ENCODE measurements at places on chromosomes 3 and 15.

GRCh38 chr3:182216311-182216970 lies 504.7 kb downstream of the SOX2 start:
- no peak for DNase-seq

GRCh38 chr3:183283886-183284285 lies 30.8 kb downstream of the B3GNT5 start:
- no peak for DNase-seq

GRCh38 chr3:79729096-79729495 lies 38.7 kb downstream of the ROBO1 start:
- DNase-seq: no peak

- DNase-seq: peak; percentile 44
These were observed 21.6 kb downstream of the RPL22L1 start for GRCh38 chr3:170848292-170848917.

DNA sequence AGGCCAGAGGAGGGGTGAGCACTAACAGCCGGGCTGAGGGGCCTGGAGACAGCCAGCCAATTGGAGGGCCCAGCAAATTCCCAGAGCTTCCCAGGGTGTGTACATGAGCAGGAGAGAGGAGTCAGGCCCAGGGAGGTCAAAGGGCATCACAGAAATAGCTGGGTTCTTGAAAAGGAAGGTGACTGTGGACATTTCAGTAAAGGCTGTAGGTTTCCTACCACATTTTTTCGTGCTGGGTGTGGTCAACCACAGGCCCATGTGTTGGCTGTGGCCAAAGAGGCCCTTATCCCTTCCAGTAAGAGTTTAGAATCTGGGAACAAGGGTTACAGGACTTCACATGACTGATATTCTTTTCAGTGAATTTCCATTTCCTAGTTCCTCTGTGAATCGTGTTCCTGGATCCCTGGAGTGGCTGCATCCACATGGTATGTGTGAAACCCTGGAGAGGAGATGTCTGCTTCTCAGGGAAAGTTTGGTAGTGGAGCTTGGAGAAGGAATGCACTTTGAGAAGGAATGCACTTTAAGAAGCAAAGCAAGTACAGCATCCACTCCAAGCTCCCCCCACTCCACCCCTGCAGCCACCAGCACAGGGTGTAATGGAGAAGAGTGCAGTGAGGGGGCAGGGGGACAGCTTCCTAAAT lies 73.2 kb upstream of the HEG1 start:
- peak; percentile 41 for DNase-seq

DNA sequence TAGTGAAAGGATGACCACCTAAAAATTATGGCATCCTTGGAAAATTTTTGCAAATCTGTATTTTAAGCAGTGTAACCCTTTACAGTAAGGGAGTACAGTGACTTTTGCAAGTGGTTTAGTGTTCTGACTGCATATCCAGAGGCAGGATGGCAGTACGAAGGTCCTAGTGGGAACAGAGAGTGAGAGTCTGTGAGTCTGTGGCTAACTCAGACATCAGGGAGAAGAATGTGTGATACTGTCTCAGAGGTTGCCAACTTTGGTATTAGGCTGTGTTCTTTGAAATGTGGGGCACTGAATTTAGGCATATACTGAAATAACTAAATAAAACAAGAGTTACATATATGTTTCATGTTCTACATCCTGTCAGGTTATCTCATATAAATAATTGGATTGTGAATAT lies 25.7 kb downstream of the PRKCI start:
- no peak for DNase-seq

DNA sequence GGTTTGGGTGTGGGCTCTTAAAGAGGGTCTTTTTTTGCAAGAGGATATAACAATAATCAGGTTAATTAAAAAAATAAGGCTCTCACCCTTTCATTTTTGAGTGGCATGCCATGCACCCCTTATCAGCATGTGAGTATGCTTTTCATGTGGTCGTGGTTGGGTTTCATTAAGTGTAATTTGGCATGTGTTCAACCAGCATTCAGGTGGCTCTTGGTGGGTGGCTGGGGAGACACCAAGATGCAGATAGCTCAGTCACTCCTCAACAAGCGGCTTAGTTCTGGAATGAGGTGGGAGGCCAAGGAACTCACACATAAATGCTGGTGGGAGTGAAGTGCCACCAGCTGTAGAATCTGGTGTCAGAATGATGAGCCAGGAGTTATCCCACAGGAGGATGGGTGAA lies 66.8 kb downstream of the FLNB start:
- no peak for DNase-seq

DNA sequence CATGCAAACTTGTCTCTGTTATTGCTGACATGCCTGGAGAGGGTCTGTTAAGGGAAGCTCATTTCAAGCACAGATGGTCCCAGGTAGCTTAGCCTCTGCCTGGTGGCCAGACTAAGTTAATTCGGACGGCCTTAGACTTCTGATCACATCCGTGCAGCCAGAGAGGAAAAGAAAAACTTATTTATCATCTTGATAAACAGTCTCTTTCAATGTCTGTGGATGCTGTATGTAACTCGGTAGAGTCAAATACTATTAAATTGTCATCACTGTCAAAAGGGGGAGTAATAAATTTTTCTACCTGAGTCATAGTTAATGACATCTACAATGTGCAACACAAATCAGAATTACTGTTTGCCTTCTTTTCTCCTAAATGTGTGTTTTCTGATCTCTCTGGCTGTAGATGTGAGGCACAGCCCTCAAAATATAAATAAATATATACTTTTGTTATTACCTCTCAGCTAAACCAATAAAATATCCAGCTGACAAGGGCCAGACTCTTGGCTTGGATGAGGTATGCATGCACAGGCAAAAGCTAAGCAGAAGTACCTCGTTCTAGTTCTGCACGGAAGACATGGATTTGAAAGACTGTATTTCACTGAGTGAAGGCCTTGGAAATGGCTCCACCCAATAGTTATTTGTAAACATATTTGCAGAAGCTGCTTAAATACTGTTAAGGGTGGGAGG lies 530.0 kb downstream of the TAFA4 start:
- no peak for DNase-seq

DNA sequence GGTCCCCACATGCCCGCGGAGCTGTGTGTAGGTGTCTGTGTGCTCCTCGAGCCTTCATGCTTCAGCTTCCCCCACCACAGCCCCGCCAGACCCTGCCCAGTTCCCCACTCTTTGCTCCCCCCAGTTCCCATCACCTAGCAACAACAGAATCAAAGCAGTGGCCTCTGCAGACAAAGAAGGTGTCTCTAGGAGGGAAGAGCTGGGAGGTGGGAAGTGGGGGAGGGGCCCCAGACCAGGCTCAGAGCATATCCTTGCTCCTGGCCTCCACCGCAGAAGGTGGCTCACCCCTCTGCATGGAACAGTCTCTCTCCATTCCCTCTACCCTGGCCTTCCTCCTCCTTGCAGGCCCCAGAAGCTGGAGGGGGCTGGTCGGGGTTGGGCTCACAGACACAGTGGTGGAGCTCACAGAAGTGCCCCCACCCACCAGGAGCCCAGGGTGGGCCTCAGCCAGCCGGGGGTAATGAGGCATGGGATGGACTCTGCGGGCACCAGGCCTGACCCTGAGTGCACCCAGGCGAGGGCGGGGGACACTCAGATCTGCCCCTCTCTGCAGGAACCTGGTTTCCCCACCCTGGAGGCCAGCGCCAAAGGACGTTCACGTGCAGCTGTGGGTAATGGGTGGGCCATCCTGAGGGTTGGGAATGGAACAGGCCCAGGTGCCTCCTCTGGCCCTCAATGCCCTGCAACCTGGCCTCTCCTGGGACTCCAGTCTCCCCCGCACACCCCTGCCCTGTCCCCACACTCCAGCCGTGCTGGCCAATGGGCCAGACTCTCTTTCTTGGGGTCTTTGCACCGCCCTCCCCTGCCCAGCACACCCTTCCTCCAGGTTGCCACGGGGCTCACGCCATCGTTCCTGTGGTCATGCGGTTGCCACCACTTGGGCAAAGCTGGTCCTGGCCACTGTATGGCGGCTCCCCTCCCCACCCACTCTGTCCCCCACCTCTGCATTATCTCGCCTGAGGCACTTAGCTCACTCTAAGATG lies 53.4 kb downstream of the TPRA1 start:
- DNase-seq: no peak

DNA sequence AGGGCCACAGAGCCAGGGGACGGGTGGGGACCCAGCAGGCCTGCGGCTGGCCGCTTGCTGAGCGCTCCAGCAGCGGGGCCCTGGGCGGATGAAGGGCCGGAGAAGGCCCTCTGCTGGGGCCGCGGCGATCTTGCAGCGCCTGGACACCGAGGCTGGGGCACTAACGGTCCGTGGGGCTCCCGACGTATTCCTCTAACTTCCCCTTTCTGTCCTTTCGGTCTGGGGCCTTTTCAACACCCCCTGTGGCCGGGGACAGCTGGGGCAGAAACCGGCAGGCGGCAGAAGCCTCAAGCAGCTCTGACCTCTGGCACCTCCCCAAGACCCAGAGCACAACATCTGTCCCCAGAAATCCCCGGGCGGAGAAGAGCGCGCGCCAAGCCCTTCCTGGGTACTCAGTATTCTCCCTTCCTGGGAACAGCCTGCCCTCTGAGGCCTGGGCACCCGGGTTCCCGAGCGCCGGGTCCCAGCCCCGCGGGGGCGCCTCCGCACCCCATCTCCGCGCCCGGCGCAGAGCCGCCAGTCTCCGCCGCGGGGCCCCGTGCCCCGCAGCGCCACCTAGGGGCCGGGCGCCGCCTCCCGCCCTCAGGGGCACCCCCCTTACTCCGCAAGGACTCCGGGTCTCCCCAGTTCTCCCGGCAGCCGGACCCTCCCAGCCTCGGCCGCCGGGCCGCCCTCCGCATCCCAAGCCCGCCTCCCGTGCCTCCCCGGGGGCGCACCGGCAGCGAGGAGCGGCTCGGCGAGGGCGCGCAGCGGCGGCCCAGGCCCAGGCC lies 582 bp upstream of the SLCO3A1 start:
- peak; percentile 92 for DNase-seq

DNA sequence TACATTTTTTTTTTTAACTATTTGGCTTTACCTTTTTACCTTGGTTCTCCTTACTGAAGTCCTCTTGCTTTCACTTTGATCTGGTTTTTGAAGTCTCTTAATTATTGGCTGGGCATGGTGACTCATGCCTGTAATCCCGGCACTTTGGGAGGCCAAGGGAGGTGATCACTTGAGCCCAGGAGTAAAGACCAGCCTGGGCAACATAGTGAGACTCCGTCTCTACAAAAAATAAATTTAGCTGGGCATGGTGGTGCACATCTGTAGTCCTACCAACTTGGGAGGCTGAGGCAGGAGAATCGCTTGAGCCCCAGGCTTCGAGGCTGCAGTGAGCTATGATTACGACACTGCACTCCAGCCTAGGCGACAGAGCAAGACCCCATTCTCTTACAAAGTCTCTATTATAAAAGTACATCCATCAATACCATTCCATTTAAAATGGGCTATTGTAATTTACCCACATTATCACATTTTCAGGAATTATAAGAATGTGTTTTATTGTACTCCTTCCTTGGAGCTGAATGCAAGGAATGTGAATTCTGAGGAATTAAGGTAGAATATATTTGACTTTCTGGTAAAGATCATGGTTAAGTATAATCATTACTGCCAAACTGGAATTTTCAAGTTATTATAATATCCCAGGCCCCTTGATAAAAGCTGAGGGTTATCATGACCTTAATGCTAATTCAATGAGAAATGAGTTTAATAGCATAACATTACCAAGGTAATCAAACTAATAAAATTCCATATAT lies 49.0 kb downstream of the MSL2 start:
- no peak for DNase-seq

- no peak for DNase-seq
These were observed 3.7 kb downstream of the ANO10 start for GRCh38 chr3:43618142-43618541.

DNA sequence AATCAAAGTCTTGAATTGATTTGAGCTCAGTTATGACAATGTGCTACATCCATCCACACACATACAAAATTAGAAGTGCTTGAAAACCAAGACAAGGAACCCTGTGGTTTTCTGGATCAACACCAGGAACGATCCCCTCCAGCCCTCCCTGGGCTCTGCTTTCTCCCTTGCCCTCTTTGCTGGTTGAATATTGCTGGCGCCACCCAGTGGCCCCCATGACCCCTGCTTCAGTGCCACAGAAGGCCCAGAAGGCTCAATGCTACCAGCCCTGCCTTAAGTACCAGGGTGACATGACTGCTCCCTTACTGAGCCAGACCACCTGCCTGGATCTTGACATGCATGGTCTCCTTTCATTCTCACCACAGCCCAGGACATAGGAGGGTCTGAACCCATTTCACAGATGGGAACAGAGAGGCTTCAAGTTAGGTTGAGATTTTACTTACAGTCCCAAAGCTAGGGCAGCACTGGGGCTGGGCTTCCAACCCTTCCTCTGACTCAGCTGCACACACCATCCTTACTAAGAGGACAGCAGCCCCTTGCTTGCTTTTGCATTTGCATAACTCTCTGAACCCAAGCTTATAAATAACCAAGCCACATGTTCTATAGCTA lies 15.0 kb downstream of the IL12A start:
- peak; percentile 83 for DNase-seq

DNA sequence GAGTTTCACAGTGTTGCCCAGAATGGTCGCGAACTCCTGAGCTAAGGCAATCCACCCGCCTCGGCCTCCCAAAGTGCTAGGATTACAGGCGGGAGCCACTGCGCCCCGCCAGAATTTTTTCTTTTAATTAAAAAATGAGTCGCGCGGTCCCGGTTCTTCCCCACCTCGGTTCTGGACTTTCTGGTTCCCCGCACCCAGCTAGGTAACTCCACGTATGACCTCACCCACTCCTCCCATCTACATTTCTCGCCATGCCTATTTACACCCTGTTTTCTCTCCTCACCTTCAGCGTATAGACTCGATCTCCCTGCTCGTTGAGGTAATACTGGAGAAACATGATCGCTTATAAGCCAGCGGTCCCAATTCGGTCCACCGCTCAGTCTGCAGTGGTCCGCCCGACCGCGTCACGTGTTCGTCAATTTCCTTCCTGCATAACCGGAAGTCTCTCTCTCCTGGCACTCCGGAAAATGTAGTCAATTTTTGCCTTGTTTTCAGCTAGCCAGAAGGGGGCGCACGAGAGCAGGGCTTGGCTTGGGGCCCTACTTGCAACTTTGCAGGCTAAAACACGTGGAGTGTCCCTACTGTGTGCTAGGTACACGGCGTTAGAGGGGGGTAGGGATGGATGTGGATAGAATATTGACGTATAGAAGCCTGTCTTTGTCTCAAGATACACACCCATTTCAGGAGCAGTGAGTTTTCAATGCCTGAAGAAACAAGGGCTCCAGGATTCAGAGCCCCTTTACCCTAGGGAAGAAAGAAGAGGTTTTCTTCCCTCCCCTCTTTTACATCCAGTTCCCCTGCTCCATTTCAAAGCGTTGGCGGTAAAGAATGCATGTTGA lies at the start of the genes NOP10 and NUTM1:
NOP10 (minus strand) TSS at position 400 of the 839 bp plus-strand sequence; CDS start at position 337, 63 bp downstream.
NUTM1 (plus strand) TSS at position 579 of the 839 bp plus-strand sequence. CDS start 382 bp downstream, outside the sequence.
- DNase-seq: peak; percentile 96
